ENCODE measurements at places on chromosomes 6 and 20.

GRCh38 chr6:130717657-130718056 lies 109.5 kb upstream of the SMLR1 start:
- no peak for DNase-seq

DNA sequence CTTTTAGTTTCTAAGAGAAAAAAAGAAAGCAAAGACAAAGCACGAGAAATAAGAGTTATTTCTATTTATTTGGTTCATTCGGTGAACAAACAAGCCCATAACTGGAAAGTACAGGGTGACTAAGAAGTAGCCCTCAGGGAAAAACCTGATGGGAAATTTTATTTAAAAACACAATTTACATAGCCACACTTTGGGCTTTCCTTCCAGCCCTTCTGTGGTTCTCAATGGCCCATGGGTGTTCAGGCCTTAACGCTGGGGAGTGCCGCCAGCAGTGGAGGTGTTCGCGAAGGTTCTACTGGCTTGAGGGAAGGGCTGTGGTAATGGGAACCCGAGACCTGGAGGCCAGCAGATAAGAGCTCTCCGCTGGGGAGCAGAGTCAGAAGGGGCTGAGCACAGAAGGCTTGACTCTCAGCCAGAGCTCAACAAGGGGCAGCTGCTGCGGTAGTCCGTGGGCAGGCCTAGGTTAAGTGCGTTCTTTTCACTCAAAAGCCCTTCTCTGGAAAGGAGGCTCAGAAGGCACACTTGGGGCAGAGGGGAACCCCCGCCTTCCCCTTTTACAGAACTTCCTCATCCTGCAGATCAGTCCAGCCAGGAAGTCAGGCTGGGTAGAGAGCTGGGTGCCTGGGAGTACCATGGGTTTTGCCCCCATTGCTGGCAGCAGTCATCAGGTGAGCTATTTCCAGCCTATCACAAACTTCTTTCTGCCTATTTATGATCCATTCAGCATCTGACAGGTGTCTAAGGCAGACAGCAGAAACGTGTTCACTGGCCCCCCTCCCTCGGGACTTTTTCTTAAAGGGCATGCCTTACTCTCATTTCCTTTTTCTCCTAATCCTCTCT lies 8.8 kb upstream of the CD83 start:
- DNase-seq, result no peak

GRCh38 chr6:135066397-135066796 lies 11.8 kb upstream of the HBS1L start:
- no peak for DNase-seq

DNA sequence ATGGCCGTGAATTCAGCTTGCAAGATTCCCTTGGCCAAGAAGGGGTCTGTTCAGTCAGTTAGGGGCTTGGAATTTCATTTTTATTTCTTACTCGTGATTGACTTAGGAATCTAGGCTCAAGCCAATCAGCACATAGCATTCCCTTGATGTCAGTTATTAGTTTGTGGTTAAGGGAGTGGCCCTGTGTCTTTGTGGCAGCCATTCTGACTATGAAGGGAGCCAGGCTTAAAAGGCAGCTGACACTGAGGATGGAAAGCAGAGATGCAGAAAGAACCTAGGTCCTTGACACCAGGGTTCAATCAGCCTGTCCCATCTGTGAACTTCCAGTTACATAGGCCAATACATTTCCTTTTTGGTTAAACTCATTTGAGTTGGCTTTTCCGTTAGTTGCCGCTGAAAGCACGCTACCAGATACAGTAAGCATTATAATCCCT lies 48.1 kb downstream of the MCUR1 start:
- no peak for DNase-seq

GRCh38 chr6:111565326-111566221 lies 40.1 kb downstream of the TRAF3IP2 start:
- peak; percentile 85 for DNase-seq

DNA sequence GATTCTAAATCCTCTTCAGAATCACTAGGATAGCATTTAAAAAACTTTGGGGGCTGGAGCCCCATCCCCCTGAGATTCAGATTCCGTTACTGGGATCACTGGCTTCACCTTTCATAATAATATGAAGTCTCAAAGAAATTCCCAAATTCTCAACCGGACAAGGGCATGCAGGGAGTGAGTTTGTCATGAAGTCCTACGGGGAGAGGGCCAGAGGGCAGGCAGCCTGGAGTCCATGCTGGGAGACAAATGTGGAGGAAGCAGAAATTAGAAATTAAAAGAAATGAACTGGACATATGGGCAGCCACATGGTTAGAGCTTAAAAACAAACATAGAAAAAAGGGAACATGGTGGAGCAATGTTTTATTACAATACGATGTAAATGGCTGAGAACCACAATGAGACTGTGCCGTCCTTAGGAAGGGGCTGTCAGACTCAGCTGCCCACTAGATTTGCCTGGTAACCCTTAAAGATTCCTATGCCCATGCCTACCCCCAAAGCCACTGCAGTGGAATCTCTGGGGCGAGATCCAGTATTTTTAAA lies 142.6 kb downstream of the CEBPB start:
- DNase-seq, result no peak

GRCh38 chr6:39865011-39865888 lies 69.0 kb downstream of the MOCS1 start:
- DNase-seq, result peak; percentile 27

Data from NCI-H1105 treated with DMSO at 0.1 percent for 48 hours (cell line).